ENCODE measurements at places on chromosomes 6 and 20.
A peak's percentile ranks its signal among the peaks of the same experiment; 100 is the strongest.

DNA sequence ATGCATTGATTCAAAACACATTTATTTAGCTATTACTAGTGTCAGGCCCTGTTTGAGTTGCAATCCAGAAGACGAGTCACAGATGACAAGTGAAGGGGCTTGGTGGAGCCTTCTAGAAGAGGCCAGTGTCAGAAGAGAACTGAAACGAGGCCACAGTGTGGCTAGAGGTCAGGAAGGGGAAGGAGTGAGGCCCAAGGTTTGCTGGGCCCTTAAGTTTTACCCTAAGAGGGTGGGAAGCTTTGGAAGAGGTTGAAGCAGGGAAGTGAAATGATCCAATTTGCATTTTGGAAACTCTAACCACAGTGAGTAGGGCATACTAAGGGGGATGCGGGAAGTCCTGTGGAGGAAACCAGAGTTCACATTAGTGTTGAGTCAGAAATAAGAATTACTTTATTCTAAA, 25.0 kb downstream of the TTK start:
- DNase-seq: no peak

DNA sequence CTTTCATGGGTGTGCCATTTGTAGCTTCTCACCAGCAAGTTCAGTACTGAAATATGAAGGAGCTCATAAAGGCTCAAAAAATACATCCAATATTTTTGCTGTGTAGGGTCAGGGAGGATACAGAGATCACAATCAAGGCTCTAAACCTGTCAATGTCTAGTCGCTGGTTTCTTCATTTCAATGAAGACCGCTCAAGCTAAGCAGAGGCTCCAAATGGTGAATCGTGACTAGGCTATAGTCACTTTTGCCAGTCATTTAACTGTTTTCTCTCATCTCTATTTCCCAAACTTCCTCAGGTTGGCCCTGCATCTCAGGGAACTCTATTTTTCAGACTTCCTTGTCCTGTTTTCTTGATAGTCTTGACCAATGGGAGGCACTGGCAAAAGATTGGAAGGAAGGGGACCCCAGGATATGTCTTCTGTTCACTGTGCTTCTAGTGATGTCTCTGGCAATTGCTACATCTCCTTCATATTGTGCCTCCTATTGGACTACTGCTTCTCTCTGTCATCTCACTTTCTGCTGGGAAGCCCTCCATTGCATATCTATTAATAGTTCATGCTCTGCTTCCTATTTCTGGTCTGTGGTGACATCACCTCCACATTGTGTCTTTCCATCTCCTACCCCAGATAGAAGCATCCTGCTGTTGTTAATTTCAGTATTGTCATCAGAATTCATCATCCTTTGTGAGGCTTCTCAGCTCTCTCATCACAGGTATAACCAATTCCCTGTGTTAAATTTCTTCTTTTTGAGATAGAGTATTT, 87.7 kb upstream of the FAM184A start:
- DNase-seq: no peak

GRCh38 chr6:129597023-129597713, 112.8 kb downstream of the ARHGAP18 start:
- no peak for DNase-seq

DNA sequence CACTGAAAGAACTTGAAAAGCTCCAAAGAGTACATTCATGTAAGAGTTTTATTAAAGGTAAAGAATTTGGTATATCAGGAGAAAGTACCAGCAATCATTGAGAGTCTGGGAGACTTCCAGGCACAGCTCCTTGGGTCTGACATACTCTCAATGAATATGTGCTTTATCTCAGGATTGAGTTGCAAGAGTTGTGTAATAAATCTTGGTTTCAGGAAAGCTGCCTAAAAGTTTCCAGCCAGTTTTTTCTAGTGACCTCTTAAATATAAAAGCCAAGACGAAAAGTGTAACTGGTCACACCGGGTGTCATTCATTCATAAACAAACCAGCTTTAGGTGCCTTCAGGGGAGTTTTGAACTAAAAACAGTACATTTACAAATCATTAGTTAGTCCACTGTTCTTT, 21.6 kb upstream of the GJA1 start:
- no peak for DNase-seq

GRCh38 chr20:63863798-63864544, 1.1 kb upstream of the TPD52L2 start:
- peak; percentile 96 for DNase-seq

DNA sequence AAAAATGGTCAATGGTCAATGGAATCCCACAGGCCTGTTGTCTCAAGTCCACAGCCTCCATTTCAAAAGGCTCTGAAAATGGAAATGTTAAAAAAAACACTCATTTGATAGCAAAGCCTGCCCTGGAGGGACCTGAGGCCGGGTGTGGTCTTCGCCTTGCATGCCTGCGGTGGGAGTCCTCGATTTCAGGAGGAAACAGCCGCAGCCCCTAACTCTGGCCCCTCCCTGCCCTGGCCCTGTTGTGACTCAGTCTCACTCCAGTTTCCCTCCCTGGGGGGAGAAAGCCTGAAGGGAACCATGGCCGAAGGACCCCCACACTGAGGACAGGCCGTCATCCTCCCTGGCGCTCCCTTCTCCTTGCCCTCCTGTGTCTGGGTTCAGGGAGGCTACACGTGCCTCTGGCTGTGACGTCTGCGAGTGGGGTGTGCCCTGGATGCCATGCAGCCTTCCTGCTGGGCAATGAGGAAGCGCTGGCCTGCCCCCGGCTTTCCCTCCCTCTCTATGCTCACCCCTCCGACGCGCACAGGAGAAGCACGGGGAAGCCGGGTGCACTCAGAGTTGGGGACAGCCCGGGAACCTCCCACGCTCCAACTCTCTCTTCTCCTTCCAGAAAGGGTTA, 9.2 kb downstream of the BHLHE23 start:
- DNase-seq: no peak

DNA sequence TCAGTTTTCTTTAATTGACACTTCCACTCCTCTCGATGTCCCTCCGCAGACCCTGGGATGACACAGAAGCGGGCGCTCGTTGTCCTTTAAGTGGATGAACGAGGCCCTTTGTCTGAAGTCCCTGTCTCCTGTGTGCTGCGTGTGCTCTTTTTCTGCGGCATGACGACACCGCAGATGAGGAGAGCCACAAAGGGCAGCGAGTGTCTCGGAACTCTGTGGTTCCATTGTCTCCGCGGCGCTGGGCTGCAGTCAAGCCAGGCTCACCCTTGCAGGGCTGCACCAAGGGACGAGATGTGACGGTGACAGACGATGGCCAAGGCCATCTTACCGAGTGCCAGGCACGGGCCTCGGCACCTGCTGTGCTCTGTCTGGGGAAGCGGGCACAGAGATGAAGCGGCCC, 10.6 kb downstream of the PRR18 start:
- no peak for DNase-seq

DNA sequence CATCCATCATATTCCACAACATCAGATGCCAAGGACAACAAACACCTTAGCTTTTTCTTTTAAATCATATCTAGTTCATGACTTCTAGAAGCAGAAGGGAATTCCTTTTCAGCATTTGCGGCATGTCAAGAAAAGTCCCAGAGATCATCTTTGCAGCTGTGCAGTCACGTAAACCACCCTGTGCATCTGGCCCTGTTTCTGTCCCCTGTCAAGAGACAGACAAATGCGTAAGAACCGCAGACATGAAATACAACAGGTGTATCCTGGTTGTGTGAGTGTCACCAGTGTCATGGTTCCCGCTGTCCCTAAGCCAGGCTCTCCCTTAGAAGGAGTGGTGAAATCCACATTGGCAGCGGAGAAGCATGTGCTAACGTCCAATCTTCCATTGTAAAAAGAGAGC, 28.1 kb downstream of the LY86 start:
- DNase-seq: no peak

DNA sequence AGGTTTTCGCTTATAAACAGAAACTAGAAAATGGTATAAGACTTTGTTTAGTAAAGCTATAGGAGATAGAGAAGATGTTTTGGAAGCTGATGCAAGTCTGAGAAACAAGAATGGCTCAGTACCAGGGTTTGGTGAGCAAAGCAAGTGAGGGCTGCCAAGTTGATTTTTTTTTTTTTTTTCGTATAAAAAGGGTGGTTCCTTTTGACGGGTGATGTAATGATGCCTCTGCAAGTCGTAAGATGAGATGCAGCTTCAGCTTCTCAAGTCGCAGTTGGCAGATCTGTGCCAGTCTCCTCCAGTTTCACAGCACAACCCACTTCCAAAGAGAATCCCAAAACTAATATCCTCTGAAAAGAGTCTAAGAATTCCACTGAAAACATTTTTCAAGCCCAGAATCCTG, 252.8 kb upstream of the CDH4 start:
- DNase-seq: no peak

- DNase-seq: no peak
Measured at GRCh38 chr20:62777528-62777830, 18.8 kb upstream of the MRGBP start.

- DNase-seq: no peak
Measured at GRCh38 chr6:134482593-134483270, 164.8 kb upstream of the SGK1 start.

All from GM06990 (cell line).